ENCODE measurements at places on chromosomes 7 and 10. TPM values are rescaled to one million over a fixed set of nuclear protein-coding genes. Genes with fewer than 3 reads are reported as not detected.

The GIMAP8 gene
- not detected for total RNA-seq

The RBP3 gene
- not detected for total RNA-seq

The ERVW-1 gene
- total RNA-seq, result not detected

The PKD2L1 gene
- 0.05 TPM for total RNA-seq

The WDFY4 gene
- total RNA-seq, result not detected

The GPC2 gene
- total RNA-seq, result 0.70 TPM

The PTPRN2 gene
- total RNA-seq, result 1.0 TPM

The POLL gene
- total RNA-seq, result 13.9 TPM

The RPEL1 gene
- not detected for total RNA-seq
